ENCODE measurements at places on chromosomes 3 and 15. TPM values are rescaled to one million over a fixed set of nuclear protein-coding genes. Genes with fewer than 3 reads are reported as not detected.

GRCh38 chr3:17759901-17760300, 17.5 kb upstream of the TBC1D5 start:
- H3K27me3 ChIP-seq, result peaks cover 4% of the 10 kb centered on the region
- no peaks in the 10 kb centered on the region for H3K36me3 ChIP-seq
- peaks cover 3% of the 10 kb centered on the region for H3K4me1 ChIP-seq
- no peak overlapping the region for H3K27ac ChIP-seq
- no peak overlapping the region for H3K4me3 ChIP-seq

DNA sequence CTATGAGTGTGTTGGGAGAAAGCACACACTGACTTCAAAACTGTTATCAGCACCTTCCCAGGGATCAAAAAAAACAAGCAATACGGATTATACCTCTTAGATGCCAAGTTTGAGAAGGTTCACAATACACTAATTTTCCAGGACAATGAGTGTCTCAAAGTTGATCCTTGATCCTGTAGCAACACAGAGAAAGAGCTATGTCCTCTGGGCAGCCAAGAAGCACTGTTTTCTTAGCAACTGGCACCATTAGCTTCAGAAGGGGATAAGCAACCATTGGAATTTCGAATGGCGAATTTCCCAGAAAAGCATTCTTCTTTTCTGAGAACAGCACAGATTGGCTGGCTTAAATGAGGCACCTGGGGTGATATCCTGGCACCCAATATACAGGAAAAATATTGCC, 270.3 kb upstream of the RORA start:
- peaks cover 28% of the 10 kb centered on the region for H3K27me3 ChIP-seq
- H3K36me3 ChIP-seq, result no peaks in the 10 kb centered on the region
- H3K27ac ChIP-seq, result no peak overlapping the region
- no peaks in the 10 kb centered on the region for H3K4me1 ChIP-seq

Gene ITIH1
- not detected for total RNA-seq

Gene WWTR1
- total RNA-seq, result 0.42 TPM

Gene FSIP1
- total RNA-seq, result 0.27 TPM

Gene COX5A
- total RNA-seq, result 348 TPM

Gene TP63
- total RNA-seq, result 0.15 TPM

Gene LOXL1
- total RNA-seq, result 0.55 TPM

Gene GHRL
- total RNA-seq, result not detected

DNA sequence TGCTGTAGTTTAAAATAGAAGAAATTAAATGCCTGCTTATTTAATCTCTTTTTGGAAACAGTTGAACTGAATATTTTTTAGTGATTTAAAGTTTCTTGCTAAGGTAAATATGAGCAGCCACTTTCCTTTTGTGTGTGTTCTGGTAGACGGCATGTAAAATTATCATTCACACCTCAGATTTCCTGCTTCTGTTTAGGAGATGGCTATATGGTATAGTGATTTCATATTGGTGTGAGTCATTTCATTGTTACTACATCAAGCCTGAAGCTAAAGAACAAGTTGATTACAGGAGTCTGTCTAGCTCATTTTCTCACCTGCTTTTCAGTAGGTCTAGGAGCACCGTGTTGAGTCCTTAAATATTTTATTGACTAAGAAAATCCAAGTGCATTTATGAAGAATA, 2.2 kb downstream of the LRCH3 start:
- peaks cover 49% of the 10 kb centered on the region for H3K4me1 ChIP-seq
- peak overlapping the region; percentile 63 for H3K27ac ChIP-seq
- peak; percentile 20 for DNase-seq
- H3K4me3 ChIP-seq, result peak overlapping the region; percentile 42
- no peaks in the 10 kb centered on the region for H3K36me3 ChIP-seq
- no peaks in the 10 kb centered on the region for H3K27me3 ChIP-seq

- H3K36me3 ChIP-seq, result no peaks in the 10 kb centered on the region
- H3K27me3 ChIP-seq, result no peaks in the 10 kb centered on the region
- no peak for DNase-seq
- no peaks in the 10 kb centered on the region for H3K4me1 ChIP-seq
Measured at GRCh38 chr3:83934192-83935021, 1024.4 kb upstream of the CADM2 start.

Gene CPB1
- total RNA-seq, result not detected

DNA sequence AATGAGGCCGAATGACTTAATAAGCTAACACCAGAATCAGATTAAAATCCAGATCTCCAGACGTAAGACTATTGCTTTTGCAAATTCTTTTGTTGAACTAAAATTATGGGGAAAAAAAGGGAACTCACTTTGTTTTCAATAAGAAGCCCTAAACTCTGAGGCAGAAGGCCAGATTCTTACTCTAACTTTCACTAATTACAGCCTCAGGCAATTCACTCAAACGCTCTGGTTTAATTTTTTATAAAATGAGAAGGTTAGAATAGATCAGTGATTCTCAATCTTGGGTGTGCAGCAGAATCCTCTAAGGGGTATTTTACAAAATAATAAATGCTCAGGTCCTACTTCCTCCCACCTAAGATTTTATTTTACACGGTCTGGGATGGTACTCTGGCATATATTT, 38.1 kb downstream of the C3orf70 start:
- no peaks in the 10 kb centered on the region for H3K4me1 ChIP-seq
- no peaks in the 10 kb centered on the region for H3K36me3 ChIP-seq
- peaks cover 14% of the 10 kb centered on the region for H3K27me3 ChIP-seq
- no peak overlapping the region for H3K4me3 ChIP-seq
- no peak for DNase-seq
- no peak overlapping the region for H3K27ac ChIP-seq

DNA sequence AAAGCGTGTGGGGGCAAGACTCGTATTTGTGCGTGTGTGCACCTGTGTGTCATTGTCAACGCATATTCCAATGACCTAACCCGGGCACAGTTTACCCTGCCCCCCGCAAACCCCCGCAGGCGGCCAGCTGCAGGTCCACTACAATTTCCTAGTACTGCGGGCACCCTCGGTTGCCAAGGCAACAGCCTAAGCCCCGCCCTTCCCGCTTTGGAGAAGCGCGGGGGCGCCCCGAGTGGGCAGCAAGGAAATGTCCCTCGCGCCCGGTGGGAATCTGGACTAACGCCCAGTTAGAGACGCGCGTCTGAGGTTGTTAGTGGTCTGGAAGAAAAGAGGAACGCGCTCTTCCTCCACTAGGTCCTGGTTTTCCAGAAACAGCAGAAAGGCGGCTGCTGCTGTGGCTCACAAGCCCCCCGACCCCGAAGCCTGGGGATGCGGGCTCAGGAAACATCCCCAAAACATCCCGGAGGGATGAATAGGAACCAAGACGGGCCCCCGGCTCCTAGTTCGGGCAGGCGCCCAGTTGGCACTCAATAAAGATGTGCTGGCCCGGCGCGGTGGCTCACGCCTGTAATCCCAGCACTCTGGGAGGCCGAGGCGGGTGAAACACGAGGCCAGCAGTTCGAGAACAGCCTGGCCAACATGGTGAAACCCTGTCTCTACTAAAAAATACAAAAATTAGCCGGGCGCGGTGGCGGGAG, 1.1 kb downstream of the ABHD14A start:
- H3K4me1 ChIP-seq, result peaks cover 36% of the 10 kb centered on the region
- H3K4me3 ChIP-seq, result peak overlapping the region; percentile 77
- H3K27ac ChIP-seq, result no peak overlapping the region
- no peaks in the 10 kb centered on the region for H3K27me3 ChIP-seq
- H3K36me3 ChIP-seq, result peaks cover 2% of the 10 kb centered on the region

- no peak overlapping the region for H3K27ac ChIP-seq
- H3K36me3 ChIP-seq, result no peaks in the 10 kb centered on the region
- H3K4me3 ChIP-seq, result no peak overlapping the region
- H3K27me3 ChIP-seq, result no peaks in the 10 kb centered on the region
Measured at GRCh38 chr3:3346556-3346955, 167.1 kb upstream of the CRBN start.

Gene SH3GL3
- not detected for total RNA-seq

GRCh38 chr3:195838714-195839113, 27.0 kb upstream of the MUC4 start:
- H3K4me3 ChIP-seq, result no peak overlapping the region
- H3K27me3 ChIP-seq, result no peaks in the 10 kb centered on the region
- H3K36me3 ChIP-seq, result no peaks in the 10 kb centered on the region
- H3K4me1 ChIP-seq, result no peaks in the 10 kb centered on the region

GRCh38 chr15:56739964-56740640, 6.8 kb upstream of the ZNF280D start:
- H3K36me3 ChIP-seq, result no peaks in the 10 kb centered on the region
- H3K27me3 ChIP-seq, result peaks cover 4% of the 10 kb centered on the region
- H3K27ac ChIP-seq, result no peak overlapping the region
- H3K4me1 ChIP-seq, result no peaks in the 10 kb centered on the region
- H3K4me3 ChIP-seq, result no peak overlapping the region
- no peak for DNase-seq

Gene WDR49
- not detected for total RNA-seq

DNA sequence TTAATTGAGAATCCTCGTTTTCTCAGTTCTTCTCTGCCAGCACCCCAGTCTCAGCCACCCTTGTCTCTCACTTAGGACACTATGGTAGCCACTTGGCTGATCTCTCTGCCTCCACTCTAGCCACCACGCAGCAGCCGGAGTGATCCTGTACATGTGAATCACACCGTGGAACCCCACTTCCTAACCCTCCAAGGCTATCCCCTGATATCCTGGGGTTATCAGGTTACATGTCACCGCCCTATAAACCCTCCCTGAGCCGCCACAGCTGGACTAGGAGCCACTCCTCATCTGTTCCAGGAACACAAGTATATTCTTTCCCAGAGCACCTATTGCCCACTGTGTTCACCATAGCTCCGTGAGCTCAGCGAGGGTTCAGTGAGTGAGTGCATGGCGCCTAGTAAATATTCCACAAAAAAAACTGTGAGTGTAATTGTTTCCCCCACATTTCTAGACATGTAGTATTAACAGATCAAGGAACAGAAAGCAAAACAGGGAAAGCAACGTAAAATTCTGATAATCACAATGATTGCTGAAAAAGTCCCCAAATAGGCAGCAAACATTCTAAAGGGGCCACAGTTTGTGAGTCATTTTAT, 661 bp upstream of the PARP14 start:
- H3K4me3 ChIP-seq, result peak overlapping the region; percentile 83
- peaks cover 8% of the 10 kb centered on the region for H3K36me3 ChIP-seq
- peak; percentile 19 for DNase-seq
- H3K27ac ChIP-seq, result peak overlapping the region; percentile 96

Gene MUSTN1
- not detected for total RNA-seq

Gene ZMYND10
- total RNA-seq, result 0.57 TPM

DNA sequence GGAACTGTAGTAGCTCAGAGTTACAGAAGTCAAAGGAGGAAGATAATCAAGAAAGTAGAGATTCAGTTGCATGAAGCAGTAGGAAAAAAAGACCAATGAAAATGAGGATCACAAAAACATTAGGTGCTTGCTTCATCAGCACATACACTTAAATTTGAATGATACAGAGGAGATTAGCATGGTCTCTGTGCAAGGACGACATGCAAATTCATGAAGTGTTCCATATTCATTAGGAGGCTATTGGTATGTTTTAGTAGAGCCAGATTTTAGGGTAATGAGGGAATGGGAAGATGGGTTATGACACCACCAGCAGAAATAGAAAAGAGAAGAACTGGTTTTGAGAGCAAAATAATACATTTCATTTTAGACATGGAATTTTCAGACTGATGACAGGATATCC, 21.0 kb upstream of the TTC14 start:
- DNase-seq, result no peak
- no peak overlapping the region for H3K27ac ChIP-seq
- peaks cover 24% of the 10 kb centered on the region for H3K27me3 ChIP-seq
- no peaks in the 10 kb centered on the region for H3K36me3 ChIP-seq
- H3K4me1 ChIP-seq, result no peaks in the 10 kb centered on the region

Gene PAQR9
- total RNA-seq, result not detected

- H3K27ac ChIP-seq, result no peak overlapping the region
- H3K36me3 ChIP-seq, result no peaks in the 10 kb centered on the region
- H3K4me1 ChIP-seq, result no peaks in the 10 kb centered on the region
- no peak for DNase-seq
- no peak overlapping the region for H3K4me3 ChIP-seq
- H3K27me3 ChIP-seq, result peaks cover 2% of the 10 kb centered on the region
Measured at GRCh38 chr3:11085093-11085840, 69.0 kb upstream of the HRH1 start.

DNA sequence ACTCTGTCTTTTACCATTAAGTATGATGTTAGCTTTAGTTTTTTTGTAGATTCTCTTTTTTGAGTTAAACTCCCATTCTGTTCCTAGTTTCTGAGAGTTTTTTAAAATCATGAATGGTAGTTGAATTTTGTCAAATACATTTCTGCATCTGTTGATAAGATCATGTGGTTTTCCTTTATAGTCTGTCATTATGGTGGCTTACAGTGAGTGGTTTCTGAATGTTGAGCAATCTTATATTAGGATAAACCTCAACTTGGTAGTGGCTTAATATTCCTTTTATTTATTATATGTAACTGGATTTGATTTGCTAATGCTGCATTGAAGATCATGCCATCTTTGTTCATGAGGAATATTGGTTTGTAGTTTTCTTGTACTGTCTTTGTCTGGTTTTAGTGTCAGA, 34.8 kb downstream of the NEO1 start:
- H3K4me3 ChIP-seq, result no peak overlapping the region
- H3K27ac ChIP-seq, result no peak overlapping the region
- H3K27me3 ChIP-seq, result peaks cover 5% of the 10 kb centered on the region
- DNase-seq, result no peak

GRCh38 chr15:36653851-36654250, 74.4 kb downstream of the CDIN1 start:
- no peak overlapping the region for H3K4me3 ChIP-seq
- no peaks in the 10 kb centered on the region for H3K4me1 ChIP-seq
- no peak for DNase-seq

Gene VIPR1
- 6.3 TPM for total RNA-seq

Gene CD80
- 0.40 TPM for total RNA-seq

DNA sequence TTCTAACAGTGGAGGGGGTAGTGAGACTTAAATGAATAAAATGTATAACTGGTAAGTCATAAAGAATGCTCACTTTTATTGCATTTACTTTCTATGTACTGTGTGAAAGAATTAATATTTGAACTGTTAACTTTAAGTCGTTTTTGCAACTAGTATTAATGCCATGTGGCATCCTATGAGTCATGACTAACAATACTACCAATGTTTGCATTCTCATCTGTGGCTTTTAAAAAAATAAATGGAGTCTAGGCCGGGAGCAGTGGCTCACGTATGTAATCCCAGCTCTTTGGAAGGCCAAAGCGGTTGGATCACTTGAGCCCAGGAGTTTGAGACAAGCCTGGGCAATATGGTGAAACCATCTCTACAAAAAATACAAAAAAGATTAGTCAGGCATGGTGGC, 5.2 kb downstream of the C3orf49 start:
- H3K4me3 ChIP-seq, result no peak overlapping the region
- no peaks in the 10 kb centered on the region for H3K4me1 ChIP-seq
- H3K27me3 ChIP-seq, result no peaks in the 10 kb centered on the region

DNA sequence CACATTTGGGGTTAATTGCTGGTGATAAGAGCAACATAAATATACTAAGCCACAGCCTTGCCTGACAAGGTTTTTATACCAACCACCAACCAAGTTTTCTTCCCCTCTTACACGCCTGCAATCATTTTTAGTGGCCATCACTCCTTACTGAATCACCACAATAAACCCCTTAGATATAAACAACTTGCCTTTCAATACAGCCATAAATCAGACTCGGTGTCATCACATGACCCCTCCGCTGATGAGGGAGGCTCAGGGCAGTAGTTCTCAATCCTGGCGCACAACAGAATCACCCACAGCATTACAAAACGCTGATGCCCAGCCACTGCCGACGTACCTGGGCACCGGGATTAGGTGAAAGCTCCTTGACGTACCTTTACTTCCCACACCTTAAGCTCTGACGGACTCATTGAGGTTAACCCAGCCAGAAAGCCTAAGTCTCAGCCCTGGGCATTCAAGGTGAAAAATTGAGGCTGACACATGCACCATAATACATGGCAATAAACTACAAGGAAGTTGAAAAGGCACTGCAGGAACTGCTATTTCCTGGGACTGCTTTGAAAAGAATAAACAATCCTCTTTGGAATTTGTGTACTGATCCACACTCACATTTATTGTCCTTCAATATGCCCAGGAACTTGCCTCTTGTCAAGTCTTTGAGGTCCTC, 17.1 kb downstream of the ADCY5 start:
- no peak for DNase-seq
- H3K4me3 ChIP-seq, result no peak overlapping the region
